C1 segment of cervical spinal cord (tissue), 14 donors: ENCODE measurements at places on chromosomes 12 and 14.

GRCh38 chr12:39145175-39145999, 240.0 kb upstream of the CPNE8 start:
- peak; percentile 25 for DNase-seq

DNA sequence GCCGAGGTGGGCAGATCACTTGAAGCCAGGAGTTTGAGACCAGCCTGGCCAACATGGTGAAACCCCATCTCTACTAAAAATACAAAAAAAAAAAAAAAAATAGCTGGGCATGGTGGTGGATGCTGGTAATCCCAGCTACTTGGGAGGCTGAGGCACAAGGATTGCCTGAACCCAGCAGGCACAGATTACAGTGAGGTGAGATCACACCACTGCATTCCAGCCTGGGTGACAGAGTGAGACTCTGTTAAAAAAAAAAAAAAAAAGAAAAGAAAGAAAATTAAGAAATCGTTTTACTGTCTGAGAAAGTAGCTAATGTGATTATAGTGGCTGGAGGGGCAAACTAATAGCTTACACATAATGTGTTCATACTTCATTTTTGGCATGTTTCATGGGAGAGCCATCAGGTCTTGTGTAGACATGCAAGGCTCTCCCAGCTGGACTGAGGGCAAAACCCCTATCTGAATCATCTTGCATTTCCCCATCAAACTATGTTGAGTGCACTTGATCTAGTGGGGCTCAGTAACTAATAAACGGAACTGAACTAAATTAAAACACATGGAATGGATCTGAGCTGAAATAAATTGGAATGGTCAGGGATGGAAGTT, 16.2 kb downstream of the KIF21A start:
- no peak for DNase-seq

DNA sequence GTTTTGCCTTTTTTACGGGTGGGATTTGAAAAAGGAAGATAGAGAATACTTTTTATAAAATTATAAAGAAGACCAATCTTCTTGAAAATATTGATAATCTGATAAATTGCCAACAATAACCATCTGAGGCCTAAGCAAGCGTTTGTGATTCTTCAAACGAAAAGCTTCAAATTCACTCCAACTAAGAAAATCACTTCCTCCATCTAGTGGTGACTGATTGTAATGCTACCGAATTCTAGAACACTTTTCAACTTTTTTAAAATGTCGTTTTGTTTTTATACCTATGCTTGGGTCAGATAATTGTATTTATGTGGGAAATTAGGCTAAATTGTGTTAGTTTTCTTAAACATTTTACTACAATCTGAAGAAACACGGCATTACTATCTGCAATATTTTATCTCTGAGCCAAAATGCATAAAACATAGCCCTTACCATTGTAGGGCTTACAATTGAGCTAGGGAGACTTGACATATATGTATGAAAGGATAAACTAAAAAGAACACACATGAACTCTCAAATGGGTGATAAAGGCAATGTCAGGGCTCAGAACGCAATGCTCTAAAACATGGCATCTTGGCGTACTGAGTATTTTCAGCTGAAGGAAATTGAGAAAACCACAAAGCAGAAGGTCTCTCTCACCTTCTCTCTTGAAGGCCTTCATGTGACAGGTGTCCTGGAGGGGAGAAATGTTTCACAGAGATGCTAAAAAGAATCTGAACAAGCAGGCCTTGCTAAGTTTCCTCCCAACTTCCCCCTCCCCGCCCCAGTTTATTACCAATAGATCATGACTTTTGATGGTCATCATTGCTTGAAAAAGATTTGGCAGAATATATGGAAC, 36.8 kb upstream of the G2E3 start:
- DNase-seq = no peak

- DNase-seq = no peak
These were observed 264.2 kb downstream of the BCL11B start for GRCh38 chr14:99007795-99008194.

GRCh38 chr12:132610051-132610759, at the start of gene LRCOL1:
Gene LRCOL1, minus strand, starts transcription at chr12:132610582. Its CDS starts 4,331 bp downstream, at chr12:132606251.
- no peak for DNase-seq

- DNase-seq = no peak
These were observed 94.7 kb downstream of the ANO6 start for GRCh38 chr12:45310627-45310968.

- DNase-seq = no peak
These were observed 901.7 kb downstream of the LRFN5 start for GRCh38 chr14:42508209-42508946.

DNA sequence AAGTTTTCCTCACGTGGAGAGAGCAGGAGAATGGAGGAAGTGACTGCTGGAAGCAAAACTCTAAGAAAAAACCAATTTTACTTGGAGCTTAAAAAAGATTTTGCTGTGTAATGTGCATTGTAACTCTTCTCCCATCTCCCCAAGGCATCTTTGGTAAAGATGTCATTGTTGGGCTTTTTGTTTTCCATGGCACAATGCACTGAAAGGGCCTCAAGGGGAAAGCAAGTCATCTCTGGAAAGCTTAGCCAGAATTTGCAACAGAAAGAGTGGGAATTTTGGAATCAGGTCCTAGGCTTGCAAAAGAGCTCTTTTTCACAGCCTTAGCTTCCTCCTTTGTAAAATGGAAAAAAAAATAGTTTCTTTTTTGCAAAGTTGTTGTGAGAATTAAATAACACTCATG, 7.9 kb upstream of the PPM1A start:
- DNase-seq = no peak

DNA sequence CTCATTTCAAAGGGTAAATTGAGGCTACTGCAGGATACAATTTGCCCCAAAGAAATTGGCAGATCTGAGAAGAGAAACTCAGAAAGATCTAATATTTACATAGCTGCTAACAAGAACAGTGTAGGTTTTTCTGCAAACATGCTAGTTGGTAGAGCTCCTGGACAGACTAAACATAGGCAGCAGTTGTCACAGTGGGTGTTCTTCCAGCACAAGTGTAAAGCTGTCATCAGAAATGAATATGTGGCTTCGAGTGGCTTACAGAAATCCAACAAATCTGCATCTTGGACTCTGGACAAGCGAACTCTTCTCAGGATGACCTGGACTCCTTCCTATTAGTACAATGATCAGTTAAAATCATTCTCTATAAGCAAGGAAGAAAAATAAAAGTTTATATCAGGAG, 5.9 kb downstream of the CBX5 start:
- no peak for DNase-seq

DNA sequence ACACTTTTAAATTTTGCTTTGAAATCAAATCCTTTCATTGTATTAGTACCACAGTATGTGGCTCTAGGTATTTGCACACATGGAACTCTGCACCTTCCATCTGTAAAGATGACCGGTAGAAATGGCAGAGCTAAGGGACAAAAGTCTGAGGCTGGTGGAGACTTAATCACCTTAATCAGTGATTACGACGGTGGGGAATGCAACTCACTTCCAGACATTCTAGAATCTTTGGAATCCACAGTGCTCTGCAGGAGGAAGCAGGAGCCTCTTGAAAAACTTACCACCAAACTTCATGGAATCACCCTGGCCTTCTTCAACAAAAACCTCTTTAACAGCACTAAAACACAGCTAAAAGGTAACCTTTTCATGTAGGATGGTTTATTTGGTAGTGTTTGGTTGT, 3.9 kb upstream of the DACT1 start:
- no peak for DNase-seq

DNA sequence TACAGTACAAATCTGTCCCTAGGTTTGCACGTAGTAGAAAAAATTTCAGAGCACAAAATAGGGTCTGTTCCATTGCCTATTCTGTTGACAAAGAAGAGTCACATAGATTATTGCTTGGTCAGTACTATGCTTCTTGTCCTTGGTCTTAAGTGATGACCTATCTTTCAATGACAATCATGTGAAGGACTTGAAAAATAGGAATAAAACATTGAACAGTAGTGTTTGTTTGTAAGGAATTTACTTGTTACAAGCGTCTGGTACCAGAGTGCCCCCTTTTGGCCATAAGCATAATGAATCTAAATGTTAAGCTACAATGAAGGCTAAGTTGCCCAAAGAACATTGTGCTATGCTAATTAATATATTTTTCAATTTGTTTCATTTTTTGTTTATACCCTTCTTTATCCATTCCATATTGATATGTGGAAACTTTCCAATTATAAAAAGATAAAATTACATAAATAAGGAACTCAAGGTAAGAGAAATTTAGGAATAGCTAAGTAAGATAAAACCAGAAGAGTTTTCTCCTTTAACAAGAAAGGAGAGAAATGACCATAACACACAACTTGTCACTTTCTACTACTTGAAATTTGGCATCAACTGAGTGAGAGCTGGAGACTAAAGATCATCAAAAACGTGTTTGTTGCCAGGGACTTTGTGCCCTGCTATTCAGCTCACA, 204.7 kb downstream of the EPS8 start:
- no peak for DNase-seq

- no peak for DNase-seq
These were observed 21.2 kb upstream of the RNASE4 start for GRCh38 chr14:20662968-20663732.

GRCh38 chr14:27553790-27554189, 956.0 kb upstream of the NOVA1 start:
- DNase-seq = no peak

DNA sequence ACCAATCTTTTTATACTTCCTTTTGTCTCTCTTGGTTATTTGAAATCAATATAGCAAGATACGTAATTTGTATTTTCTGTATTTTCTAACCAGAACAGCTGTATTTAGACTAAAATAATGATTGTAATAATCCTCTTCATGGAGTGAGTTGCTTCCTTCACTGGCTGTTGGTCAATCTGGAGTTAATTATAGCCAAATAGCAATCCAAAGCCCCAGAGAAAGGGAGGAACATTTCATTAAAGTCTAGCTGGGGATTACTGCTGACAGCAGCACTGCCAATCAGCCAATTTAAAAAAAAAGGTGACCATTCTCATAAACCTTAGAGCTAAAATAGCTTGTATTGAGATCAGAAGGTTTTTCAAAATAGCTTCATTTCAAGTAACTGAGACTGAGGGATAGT, 118.0 kb downstream of the TRHDE start:
- no peak for DNase-seq

DNA sequence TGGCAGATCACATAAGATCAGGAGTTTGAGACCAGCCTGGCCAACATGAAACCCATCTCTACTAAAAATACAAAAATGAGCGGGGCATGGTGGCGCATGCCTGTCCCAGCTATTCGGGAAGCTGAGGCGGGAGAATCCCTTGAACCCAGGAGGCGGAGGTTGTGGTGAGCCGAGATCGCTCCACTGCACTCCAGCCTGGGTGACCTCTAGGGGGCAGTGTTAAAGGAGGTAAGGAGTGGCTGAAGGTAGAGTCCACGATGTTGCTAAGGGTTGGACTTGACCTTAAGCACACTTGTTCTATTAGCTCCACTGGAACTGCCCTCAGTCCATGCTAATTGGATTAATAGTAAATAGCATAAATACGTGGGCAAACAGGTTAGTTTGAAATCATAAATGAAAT, 62.4 kb upstream of the PSMC1 start:
- DNase-seq = no peak

GRCh38 chr14:49673586-49673985, 14.4 kb downstream of the POLE2 start:
- no peak for DNase-seq

DNA sequence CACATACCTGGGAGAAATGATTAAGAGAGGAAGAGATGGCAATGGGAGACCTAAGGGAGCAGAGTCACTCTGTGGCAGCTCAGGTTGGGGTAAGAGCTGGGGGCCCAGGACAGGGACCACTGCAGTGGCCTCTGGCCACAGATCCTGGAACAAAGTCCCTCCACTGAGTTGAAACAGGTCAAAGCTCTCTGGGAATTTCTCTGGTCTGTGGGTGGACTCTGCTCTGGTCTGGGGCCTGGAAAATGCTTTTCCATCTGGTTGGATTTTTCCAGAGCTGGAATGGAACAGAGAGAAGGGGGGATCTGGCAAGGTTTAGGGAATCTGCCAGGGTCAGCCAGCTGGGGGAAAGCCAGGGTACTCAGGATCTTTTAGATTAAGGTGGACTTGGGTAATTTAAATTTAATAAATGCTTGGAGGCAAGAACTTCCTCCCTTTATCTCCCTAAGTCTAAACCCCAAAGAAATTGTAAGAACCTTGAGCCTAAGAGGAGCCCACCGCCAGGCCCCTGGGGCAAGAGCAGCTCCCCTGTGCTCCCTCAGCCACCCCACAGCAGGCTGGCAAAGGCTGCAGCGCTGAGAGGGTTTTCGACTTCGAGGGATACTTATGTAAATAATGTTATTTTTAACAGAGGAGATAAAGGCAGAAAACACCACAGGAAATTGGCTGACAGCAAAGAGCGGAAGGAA, 3.7 kb downstream of the HOXC10 start:
- no peak for DNase-seq

- DNase-seq = no peak
These were observed 67.8 kb upstream of the TMCC3 start for GRCh38 chr12:94718114-94718513.

- DNase-seq = no peak
These were observed 13.6 kb downstream of the ACADS start for GRCh38 chr12:120739031-120739762.

- DNase-seq = no peak
These were observed 527 bp upstream of the ATP23 start for GRCh38 chr12:57940915-57941164.

GRCh38 chr14:36221112-36221511, 44.6 kb upstream of the PTCSC3 start:
- no peak for DNase-seq

DNA sequence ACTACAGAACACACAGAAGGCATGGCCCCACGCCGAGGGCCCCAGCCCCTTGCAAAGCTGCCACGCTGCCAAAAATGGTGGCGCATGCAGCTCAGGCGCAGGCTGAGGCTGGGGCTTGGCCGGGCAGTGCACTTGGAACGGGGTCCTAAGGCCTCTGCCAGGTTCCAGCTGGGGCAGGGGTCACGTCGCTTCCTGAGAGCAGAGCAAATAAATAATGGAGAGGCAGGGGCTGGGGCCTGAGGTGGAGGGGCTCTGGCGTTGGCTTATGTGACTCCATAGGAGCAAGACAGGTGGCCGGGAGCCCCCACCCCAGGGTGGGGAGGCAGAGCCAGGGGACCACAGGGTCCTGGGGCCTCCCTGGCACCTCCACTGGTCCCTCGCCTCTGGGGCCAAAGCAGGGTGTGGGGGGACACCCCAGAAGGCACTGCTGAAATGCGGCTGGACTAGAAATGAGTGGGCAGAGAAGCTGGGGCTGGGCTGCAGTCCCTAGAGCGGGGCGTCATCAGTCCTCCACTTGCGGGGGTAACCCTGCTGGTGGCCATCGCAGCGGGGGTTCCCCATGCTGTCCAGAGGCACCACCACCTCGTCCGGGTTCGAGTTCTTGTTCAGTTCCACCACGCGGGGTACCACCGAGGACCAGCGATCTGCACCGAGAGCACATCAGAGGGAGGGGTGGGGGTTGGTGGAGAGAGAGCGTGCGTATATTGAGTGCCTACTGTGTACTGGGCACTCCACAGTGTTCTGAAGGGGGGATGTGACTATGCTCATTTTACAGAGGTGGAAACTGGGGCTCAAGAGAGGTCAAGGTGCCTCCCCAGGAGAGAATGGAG, 49.8 kb downstream of the TRPV4 start:
- no peak for DNase-seq

- no peak for DNase-seq
These were observed 17.5 kb downstream of the RAD51B start for GRCh38 chr14:67837011-67837624.
